ENCODE measurements at places on chromosomes 13 and 19.

DNA sequence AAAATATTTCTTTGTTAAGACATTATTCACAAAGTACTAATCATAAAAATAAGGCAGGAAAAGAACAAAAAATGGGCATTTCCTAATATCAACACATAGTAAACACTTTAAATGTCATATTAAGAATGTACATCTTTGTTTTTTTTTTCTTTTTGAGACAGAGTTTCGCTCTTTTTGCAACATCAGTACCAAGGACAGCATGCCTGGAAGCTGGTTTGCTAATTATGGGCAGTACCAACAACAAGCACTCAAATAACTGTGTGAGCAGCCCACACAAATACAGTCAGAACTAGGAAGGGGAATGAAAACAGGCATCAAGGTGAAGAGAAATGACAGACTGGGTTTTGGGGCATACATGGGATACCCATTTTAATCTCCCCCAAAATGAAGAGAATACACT is 788.0 kb upstream of the SLITRK1 start:
- DNase-seq: no peak

DNA sequence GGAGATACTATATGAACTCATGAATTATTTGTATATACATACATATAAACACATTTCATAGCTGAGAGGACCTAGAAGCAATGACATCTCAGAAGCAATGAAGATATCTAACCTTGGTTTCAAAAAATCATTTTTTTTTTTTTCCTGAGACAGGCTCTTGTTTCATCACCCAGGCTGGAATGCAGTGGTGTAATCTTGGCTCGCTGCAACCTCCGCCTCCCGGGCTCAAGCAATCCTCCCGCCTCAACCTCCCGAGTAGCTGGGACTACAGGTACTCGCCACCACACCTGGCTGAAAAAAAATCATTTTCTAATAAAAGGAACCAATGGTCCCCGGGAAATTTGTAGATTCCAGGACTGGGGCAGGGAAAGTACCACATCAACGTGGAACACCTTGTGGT is 4.0 kb downstream of the ZNF565 start:
- no peak for DNase-seq

- no peak for DNase-seq
Measured at GRCh38 chr19:31962561-31962996, 382.8 kb upstream of the ZNF507 start.

DNA sequence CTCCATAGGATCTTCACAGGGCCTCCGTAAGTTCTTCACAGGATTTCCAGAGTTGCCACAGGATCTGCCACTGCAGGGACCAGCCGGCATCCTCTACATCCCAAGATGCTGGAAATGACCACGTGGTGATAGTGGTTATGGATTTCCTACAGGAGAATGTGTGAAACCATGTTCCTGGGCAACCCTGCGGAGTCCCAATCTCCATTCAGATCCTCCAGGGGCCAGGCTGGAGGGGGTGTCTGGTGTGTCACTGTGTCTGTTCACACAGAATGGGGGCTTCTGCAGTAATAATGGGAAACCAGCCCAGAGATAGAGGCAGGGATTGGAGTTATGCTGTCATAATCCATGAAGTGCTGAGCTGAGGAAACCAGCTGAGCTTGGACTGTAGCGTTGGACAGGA is 8.6 kb downstream of the LILRA6 start:
- no peak for DNase-seq

- no peak for DNase-seq
Measured at GRCh38 chr13:73293913-73294523, 235.2 kb downstream of the KLF5 start.

- no peak for DNase-seq
Measured at GRCh38 chr19:15673176-15673654, 328 bp downstream of the CYP4F12 start.

DNA sequence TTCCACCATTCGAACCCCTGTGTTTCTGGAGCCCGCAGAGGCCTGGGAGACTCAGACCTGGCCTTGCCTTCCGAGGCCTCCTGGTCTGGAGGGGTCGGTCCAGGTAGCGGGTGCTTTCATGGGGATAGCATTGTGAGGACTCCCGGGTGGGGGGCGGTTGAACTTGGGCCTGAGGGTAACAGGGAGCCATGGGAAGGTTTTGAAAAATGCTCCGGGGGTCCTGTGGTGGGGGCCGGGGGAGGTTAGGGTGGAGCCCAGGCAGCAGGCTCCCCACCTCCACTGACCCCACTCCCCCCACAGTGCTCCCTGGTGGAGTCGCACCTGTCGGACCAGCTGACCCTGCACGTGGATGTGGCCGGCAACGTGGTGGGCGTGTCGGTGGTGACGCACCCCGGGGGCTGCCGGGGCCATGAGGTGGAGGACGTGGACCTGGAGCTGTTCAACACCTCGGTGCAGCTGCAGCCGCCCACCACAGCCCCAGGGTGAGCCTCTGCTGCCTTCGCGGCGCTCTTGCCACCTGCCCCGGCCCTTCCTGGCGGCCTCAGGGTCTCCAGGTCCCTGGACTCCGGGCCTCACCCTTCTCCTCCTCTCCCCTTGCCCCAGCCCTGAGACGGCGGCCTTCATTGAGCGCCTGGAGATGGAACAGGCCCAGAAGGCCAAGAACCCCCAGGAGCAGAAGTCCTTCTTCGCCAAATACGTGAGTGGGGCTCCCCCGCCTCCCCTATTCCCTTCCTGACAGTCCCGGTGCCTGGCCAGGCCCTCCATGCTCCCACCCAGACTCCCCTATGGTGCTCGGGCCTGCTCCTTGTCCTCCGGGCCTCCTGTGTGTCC is 3.8 kb upstream of the GARIN5A start:
- DNase-seq: no peak

GRCh38 chr13:63643543-63643942 is 2227.9 kb upstream of the PCDH20 start:
- no peak for DNase-seq

DNA sequence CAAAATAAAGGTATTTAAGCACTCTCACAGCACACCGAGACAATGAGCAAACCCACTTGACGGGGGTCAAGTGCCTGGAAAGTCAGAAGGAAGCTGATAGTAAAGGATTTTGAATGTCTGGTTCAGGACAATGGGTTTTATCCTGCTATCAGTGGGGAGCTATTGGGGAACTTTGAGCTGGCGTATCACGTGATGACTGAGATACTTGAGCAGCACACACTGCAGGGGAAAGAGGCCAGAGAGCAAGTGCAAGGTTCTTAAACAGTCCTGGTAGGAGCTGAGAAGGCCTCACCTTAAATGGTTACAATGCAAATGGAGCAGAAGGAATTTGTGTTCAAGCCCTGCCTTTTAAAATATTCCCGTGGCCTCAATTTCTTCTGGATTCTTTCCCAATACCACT is 225.3 kb downstream of the LACC1 start:
- no peak for DNase-seq

DNA sequence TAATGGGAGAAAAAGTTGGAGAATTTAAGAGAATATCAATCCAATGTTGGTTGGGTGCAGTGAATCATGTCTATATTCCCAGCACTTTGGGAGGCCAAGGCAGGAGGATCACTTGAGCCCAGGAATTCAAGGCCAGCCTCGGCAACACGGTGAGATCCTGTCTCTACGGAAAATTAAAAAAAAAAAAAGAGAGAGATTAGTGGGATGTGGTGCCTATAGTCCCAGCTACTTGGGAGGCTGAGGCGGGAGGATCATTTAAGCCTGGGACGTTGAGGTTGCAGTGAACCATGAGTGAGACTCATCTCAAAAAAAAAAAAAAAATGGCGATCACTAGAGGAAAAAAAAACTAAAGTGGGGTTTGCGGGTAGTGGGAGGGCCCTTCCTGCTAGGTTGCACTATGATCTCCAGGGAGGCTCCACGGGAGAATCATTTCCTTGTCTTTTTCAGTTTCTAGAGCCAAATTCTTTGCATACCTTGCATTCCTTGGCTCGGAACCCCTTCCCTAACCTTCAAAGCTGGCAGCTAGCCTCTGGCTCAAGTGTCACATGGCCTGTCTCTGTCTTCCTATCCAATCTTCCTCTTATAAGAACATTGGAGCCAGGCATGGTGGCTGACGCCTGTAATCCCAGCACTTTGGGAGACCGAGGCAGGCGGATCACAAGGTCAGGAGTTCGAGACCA is 5.8 kb upstream of the ERCC2 start:
- DNase-seq: no peak

DNA sequence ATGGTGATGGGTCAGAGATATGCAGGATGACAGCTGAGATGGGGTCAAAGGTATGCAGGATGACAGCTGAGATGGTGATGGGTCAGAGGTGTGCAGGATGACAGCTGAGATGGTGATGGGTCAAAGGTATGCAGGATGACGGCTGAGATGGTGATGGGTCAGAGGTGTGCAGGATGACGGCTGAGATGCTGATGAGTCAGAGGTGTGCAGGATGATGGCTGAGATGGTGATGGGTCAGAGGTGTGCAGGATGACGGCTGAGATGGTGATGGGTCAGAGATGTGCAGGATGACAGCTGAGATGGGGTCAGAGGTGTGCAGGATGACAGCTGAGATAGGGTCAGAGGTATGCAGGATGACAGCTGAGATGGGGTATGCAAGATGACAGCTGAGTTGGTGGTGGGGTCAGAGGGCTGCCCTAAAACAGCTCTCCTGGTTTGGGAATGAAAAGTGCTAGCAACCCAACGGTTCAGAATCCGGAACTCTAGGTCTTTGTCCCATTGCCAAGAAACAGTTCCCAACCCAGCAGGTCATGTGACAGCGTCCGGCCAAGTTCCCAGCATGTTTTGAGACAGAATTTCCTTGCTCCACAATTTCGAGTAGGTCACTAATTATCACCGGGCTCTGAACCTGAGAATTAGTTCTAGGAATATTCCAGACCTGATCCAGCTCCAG is 3.2 kb downstream of the SELENOW start:
- DNase-seq: no peak

DNA sequence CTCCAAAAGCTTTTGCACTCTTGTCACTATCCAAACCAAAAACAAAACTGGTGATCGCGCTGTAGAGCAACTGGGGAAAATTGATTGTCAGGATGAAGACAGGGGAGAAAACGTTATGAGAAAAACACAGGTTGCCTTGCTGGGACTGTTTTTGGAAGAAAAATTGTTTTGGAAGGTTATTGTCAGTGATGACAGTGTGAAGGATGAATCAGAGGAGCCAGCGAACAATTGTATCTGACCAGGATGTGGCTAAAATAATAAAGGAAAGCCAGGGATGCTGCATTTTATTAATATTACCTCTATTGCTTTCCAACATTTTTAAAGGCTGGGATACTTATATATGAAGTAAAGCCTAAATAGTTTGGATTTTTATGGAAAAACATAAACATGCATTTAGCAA is 334.0 kb downstream of the SPRY2 start:
- no peak for DNase-seq

DNA sequence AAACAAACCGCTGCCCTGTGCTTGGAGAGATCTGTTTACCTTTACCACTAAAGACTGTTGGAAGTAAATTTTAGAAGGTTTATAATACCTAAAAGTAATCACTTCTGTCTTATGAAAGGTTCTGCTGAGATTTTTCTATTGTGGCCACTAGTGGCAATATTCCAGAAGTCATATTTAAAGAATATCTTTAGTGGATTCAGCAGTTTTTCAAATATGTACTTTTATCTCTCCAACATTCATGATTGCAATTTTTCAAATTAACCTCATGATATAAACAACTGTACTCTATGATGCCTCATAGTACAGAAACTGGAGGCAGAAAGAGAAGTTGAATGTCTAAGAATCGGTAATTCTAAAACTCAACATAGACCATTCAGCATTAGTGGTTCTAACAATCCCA is 53.2 kb upstream of the USPL1 start:
- DNase-seq: no peak

GRCh38 chr19:54256250-54257115 is 590 bp downstream of the LILRB5 start:
- DNase-seq: no peak

GRCh38 chr19:48644839-48645619 is 958 bp downstream of the CA11 start:
- DNase-seq: peak; percentile 43

- DNase-seq: no peak
Measured at GRCh38 chr19:48745208-48745995, 1.3 kb downstream of the IZUMO1 start.

DNA sequence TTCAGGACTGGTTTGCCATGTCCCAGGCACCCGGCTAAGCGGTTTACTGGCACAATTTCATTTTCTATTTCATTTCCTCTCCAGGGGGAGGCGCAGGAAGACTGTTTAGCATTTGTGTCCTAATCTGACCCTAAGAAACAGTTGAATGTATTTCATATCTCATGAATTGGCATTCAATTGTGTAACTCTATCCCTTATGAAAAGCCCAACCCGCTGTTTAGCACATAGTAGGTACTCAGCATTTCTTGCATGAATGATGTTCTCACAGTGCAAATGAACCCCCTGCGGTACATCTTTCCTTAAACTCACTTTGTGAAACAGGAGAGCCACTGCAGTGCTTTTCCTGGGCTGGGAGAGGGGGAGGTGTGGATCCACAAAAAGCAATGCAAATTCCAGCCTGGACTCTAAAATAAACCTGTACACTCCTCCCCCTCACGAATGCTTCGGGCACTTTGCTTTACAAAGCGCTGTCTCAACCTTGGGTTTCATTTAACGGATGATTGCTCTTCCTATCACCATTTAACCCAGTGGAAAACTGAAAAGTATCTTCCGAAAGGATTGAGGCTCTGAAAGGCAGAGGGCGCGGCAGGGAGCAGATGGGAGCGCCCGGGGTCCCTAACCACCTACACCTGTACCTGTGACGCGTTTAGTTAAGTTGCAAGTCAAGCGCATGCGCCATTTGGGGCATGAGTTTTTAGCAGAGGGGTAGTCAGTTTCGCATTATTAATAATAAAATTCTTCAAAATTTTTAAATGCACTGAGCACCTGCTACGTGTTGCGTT is 1.2 kb upstream of the EEF2 start:
- DNase-seq: peak; percentile 86

GRCh38 chr19:18328340-18329034 is 5.6 kb upstream of the LSM4 start:
- peak; percentile 81 for DNase-seq

DNA sequence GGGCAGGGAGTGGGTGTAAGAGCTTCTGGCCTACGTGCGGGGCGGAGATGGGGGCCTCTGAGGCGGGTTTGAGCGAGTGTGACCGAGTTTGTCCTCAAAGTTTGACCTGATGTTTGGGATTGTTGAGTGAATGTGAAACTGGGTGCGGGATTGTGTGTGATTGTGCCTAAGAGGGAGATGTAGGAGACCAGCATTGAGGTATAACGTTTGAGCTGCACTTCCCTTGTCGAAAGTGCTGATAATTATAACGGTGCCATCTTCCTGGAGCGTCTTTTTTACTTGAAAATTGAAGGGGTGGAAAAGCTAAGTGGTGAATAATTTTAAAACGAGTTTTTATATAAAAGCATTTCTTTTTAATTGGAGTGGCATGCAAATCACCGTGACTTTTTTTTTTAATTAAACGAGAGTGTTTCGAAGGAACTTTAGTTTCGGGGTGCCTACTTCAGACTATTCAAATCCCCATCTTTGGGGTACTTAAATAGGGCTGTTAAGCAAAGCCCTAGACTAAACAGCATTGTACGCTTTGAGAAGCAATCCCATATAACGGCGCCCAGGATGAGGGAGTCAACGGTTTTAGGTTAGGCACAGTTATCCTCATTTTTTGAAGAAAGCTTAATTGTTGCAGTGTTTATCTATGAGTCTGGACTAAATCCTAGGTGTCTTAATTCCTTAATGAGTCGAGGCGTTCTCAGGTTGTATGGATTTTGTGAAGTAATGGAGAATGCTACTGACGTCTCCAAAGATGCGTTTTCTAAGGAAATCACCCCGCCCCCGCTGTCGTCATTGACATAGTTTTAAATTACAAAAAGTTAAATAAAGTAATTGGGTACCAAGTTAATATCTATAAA is 594 bp downstream of the ZNF146 start:
- no peak for DNase-seq
